ENCODE measurements at places on chromosomes 3 and 15.

GRCh38 chr15:47766406-47766805 lies 49.1 kb downstream of the SEMA6D start:
- no peak for DNase-seq

DNA sequence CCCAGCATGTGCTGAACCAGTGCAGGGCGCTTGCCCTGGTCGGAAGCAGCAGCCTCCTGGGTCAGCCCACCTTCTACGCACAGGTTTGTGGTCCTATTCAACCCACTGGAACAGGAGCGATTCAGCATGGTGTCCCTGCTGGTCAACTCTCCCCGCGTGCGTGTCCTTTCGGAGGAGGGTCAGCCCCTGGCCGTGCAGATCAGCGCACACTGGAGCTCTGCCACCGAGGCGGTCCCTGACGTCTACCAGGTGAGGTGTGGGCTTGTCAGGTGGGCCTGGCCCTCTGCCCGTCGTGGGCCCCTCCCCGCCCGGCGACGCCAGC lies 8.2 kb downstream of the MAN2A2 start:
- DNase-seq = no peak

DNA sequence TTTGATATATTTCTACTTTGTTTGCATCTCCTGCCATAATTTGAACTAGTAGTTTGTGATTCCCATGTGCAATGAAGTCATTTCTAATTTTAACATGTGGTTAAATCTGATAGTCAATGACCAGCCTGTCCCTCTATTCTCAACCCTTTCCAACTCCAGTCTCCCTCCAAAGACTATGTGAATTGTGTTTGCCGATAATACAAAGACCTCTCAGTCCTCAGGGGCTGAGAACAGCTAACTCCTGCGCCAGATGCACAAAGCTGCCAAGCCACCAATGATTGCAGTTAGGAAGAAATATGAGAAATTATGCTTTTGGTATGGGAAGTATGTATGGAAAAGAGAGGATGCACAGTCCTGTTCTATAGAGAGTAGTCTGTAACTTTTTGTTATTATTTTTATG lies 54.0 kb downstream of the KCNH8 start:
- DNase-seq = no peak

GRCh38 chr3:171165983-171166382 lies 139.5 kb upstream of the SLC2A2 start:
- no peak for DNase-seq

DNA sequence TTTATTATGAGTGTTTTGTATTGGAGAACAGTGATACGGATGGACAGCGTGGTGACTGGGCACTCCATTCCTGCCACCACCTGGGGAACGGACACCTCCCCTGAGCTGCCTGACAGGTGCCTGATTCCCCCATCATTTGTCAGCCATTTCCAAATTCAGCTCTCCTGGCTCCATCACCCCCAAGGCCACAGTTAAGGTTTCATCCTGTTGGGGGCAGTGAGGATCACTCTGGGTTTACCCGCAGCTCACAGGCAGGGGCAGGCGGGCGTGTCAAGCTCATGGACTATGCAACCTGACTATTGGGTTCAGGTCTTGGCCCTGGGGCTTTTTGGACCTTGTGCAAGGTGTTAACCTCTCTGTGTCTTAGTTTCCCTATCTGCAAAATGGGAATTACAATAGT lies 76.3 kb downstream of the RAB11A start:
- DNase-seq = no peak

- no peak for DNase-seq
Measured at GRCh38 chr3:142501004-142501926, 53.4 kb upstream of the XRN1 start.

Measured in CD4-positive, alpha-beta T cell (primary cell).